Left ventricle myocardium inferior (tissue), 1 donor: ENCODE measurements at places on chromosomes 3 and 15. TPM values are rescaled to one million over a fixed set of nuclear protein-coding genes. Genes with fewer than 3 reads are reported as not detected.

DNA sequence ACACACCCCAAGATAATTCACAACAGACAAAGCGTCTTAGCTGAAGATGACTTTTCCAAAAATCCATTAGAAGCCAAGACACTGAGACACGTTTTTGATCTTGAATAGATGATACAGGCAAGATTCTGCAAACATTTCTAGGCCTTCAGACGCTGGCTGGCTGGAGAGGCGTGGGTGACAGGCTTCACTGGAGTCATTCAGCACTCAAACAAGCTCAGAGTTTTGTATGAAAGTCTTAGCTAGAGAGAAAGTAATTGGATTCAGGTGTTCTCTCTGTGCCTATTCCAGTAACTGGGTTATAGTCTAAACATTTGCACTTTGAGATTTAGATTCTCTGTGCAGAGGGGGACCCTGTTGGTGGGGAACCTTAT, 147.7 kb upstream of the BHLHE40 start:
- peak overlapping the region; percentile 10 for H3K4me3 ChIP-seq
- H3K27ac ChIP-seq: peak overlapping the region; percentile 70
- no peak for DNase-seq
- H3K4me1 ChIP-seq: peaks cover 40% of the 10 kb centered on the region
- no peaks in the 10 kb centered on the region for H3K27me3 ChIP-seq

Gene MCTP2
- 1.0 TPM for total RNA-seq

Gene PRICKLE2
- total RNA-seq: 8.7 TPM

- H3K36me3 ChIP-seq: no peaks in the 10 kb centered on the region
- H3K4me1 ChIP-seq: no peaks in the 10 kb centered on the region
- no peak overlapping the region for H3K27ac ChIP-seq
- no peak for DNase-seq
- no peaks in the 10 kb centered on the region for H3K27me3 ChIP-seq
Observed at GRCh38 chr3:40627095-40627494, 102.3 kb downstream of the ZNF621 start.

- H3K36me3 ChIP-seq: no peaks in the 10 kb centered on the region
- H3K4me1 ChIP-seq: peaks cover 20% of the 10 kb centered on the region
- H3K27me3 ChIP-seq: no peaks in the 10 kb centered on the region
- no peak for DNase-seq
- H3K27ac ChIP-seq: no peak overlapping the region
Observed at GRCh38 chr3:62048577-62048976, 324.8 kb downstream of the FEZF2 start.

DNA sequence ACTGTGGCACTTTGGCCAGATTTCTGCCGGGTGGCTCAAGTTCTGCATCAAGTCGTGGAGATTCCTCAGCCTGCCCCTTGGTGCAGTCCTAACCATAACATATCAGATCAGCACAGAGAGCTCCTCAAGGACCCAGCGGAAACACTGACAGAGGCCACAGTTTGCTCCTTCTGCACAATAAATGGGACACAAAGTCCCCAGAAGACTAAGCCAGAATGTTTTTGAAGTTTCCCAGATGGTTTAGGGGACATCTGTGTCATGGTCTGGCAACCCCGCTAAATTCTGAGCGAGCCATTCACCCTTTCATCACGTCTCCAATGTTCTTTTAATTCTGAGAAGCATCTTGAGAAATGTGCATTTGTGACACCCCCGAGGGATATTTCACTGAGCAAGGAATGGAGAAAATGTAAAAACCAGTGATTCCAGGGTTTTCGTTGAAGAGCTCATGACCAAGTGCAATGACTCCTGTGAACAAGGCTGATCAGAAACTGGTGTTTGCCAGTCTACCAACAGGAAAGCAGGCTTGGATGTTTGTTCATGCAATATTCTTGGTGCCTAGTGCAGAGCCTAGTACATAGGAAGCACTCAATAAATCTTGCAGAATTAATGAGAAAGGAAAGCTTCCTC, 64.8 kb upstream of the LMCD1 start:
- no peak overlapping the region for H3K4me3 ChIP-seq
- no peaks in the 10 kb centered on the region for H3K36me3 ChIP-seq
- peak overlapping the region; percentile 67 for H3K27ac ChIP-seq
- H3K4me1 ChIP-seq: peaks cover 6% of the 10 kb centered on the region
- no peaks in the 10 kb centered on the region for H3K27me3 ChIP-seq

DNA sequence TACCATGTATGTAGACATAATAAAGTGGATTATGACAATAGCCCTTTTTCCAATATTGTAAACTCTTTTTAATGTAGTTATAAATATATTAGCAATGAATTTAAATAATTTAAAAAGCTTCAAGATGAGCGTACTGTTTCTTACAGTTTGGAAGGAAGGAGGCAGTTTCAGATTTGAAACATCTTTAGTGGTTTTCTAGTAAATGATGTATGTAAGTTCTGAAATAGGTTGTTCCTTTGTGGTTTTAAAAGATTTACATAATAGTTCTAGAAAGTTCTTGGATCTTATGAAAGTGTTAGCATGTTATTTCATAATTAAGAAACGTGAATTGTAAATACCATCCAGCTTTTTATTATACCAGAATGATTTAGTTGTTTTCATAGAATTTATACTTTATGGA, 16.0 kb downstream of the DNAJC19 start:
- H3K36me3 ChIP-seq: peaks cover 79% of the 10 kb centered on the region
- no peaks in the 10 kb centered on the region for H3K27me3 ChIP-seq
- H3K4me1 ChIP-seq: peaks cover 30% of the 10 kb centered on the region
- H3K27ac ChIP-seq: no peak overlapping the region

GRCh38 chr3:59502806-59503205, 453.0 kb upstream of the CFAP20DC start:
- no peaks in the 10 kb centered on the region for H3K27me3 ChIP-seq
- no peaks in the 10 kb centered on the region for H3K4me1 ChIP-seq
- no peak overlapping the region for H3K4me3 ChIP-seq
- no peak for DNase-seq

DNA sequence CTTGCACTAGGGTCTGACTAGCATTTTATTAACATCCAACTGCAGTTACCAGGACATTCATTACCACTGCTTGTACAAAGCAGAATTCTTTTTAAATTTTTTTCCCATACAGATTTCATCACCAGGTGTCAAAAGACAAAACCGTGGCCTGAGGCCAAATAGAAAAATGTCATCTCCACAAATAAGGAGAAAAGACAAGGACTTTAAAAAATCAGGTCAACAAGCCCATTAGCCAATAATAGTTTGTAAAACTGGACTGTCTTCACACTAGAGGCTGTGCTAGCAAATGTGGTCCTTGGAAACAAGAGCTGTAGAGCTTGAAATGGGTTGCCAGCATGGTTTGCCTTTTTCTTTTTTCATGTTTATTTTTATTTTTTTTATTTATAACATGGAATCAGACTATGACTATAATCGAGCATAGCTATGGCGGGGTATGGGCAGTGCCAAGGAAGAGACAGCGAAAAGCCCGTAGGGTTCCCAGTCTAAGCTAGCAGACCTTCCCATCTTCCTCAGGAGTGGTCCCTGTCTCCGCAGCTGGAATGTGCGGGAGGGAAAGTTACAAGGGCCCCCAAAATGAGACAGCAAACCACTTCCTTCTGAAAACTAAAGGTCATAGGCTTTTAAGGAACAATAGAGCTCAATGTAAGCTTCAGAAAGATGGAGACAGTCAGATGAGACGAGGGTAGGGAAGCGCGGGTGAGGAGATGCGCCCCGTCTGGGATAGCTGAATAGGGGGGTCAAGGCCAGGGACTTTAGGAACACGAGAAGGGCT, 1.5 kb downstream of the PTPN9 start:
- peaks cover 64% of the 10 kb centered on the region for H3K4me1 ChIP-seq
- no peaks in the 10 kb centered on the region for H3K36me3 ChIP-seq
- DNase-seq: no peak
- H3K4me3 ChIP-seq: peak overlapping the region; percentile 95
- peak overlapping the region; percentile 93 for H3K27ac ChIP-seq

DNA sequence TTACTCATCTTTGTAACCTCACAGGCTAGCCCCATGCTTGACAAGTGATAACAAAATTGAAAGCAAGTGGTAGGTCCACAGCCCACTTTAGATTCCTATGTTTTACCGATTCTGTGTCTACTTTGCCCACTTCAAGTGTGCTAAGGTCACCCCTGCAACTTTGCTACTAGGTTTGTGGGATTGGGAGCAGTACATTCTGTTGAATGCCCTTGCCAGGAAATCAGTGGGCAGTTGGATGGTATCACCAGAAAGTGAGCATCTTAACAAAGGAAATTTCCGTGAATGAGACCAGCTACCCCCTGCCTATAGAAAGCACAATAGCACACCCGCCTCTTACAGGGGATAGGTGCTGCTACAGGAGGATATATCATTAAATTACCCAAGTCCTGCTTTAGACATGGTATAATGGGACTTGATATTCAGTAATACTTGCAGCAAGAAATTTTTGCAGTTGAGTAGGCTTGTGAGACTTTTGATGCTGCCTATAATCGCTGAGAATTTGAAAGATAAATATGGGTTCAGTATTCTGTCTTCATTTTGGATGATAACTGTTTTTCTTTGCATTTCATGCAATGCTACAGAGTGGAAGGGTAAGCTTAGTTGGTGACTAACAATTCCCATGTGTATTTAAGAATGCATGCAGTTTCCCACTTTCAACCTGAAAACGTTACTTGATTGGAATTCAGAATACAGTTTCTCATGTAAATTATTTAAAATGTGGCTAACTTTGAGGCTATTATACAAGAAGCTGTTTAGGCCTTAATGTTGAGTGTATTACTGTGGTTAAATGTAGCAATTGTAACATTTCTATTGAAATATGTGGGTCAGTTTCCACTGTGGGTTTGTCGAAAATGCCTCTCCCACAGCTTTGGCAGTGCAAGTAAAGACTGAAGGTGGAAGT, 9.5 kb downstream of the EBLN2 start:
- H3K4me3 ChIP-seq: no peak overlapping the region
- H3K4me1 ChIP-seq: peaks cover 44% of the 10 kb centered on the region
- peaks cover 4% of the 10 kb centered on the region for H3K36me3 ChIP-seq
- H3K27me3 ChIP-seq: no peaks in the 10 kb centered on the region

Gene P3H2
- total RNA-seq: 0.82 TPM

DNA sequence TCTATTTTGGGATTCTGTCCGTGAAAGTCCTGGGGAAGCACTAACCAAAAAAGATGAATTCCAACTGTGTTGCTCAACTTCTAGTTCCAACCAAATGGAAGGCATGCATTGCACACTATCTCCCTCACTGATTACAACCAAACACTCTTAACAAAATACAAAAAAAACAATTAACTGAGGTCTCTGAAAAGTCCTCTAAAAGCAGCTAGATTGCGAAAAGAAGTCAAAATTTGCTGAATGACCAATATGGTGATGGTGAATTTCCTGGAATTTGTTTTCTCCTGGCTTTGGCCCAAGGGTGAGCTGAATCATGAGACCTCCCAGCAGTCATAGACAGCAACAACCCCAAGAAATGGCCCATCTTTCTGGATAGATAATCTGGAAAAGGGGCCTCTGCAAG, 28.3 kb downstream of the CYP19A1 start:
- H3K4me3 ChIP-seq: no peak overlapping the region
- no peaks in the 10 kb centered on the region for H3K27me3 ChIP-seq
- H3K4me1 ChIP-seq: peaks cover 26% of the 10 kb centered on the region
- H3K36me3 ChIP-seq: no peaks in the 10 kb centered on the region
- DNase-seq: no peak
- peak overlapping the region; percentile 58 for H3K27ac ChIP-seq

- H3K4me1 ChIP-seq: peaks cover 8% of the 10 kb centered on the region
- no peaks in the 10 kb centered on the region for H3K27me3 ChIP-seq
- H3K4me3 ChIP-seq: no peak overlapping the region
- peak; percentile 25 for DNase-seq
- no peaks in the 10 kb centered on the region for H3K36me3 ChIP-seq
Observed at GRCh38 chr15:77557144-77557543, 75.6 kb downstream of the LINGO1 start.

Gene SLC6A20
- not detected for total RNA-seq

- H3K4me3 ChIP-seq: no peak overlapping the region
- H3K27me3 ChIP-seq: no peaks in the 10 kb centered on the region
- H3K4me1 ChIP-seq: no peaks in the 10 kb centered on the region
- no peak for DNase-seq
Observed at GRCh38 chr15:22907161-22907950, 68.9 kb downstream of the NIPA2 start.

- no peak overlapping the region for H3K27ac ChIP-seq
- H3K27me3 ChIP-seq: peaks cover 48% of the 10 kb centered on the region
- no peaks in the 10 kb centered on the region for H3K4me1 ChIP-seq
- DNase-seq: no peak
Observed at GRCh38 chr3:55341502-55342031, 145.5 kb downstream of the WNT5A start.

- no peak for DNase-seq
- H3K27ac ChIP-seq: no peak overlapping the region
- H3K4me3 ChIP-seq: no peak overlapping the region
Observed at GRCh38 chr3:12393894-12394293, 90.4 kb upstream of the TSEN2 start.

- H3K36me3 ChIP-seq: no peaks in the 10 kb centered on the region
- H3K4me1 ChIP-seq: no peaks in the 10 kb centered on the region
- no peak overlapping the region for H3K27ac ChIP-seq
- DNase-seq: no peak
- no peaks in the 10 kb centered on the region for H3K27me3 ChIP-seq
Observed at GRCh38 chr3:153095441-153095840, 66.6 kb upstream of the RAP2B start.

DNA sequence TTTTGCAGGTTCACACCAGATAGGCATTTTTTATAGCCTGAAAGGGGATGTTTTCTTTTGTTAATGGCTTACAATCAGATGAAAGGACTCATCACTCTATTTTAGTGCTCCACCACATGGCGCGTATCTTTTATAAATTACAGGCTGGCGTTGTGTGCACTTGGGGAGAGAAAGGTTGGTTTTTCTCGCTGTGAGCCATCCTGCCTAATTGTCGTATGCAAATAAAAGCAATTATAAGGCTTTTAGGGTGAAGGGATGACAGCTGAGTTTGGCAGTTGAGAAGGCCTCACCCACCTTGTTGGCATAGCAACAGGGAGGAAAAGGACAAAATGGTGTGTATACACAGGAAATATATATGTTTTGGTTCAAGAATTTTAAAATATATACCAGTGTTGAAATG, 268.0 kb downstream of the NR2F2 start:
- DNase-seq: no peak
- no peak overlapping the region for H3K4me3 ChIP-seq
- H3K27ac ChIP-seq: no peak overlapping the region
- H3K4me1 ChIP-seq: no peaks in the 10 kb centered on the region
- H3K36me3 ChIP-seq: no peaks in the 10 kb centered on the region
- H3K27me3 ChIP-seq: peaks cover 44% of the 10 kb centered on the region

Gene TRAT1
- total RNA-seq: not detected

- no peaks in the 10 kb centered on the region for H3K27me3 ChIP-seq
- H3K36me3 ChIP-seq: no peaks in the 10 kb centered on the region
- no peak overlapping the region for H3K27ac ChIP-seq
- DNase-seq: no peak
- peaks cover 61% of the 10 kb centered on the region for H3K4me1 ChIP-seq
- no peak overlapping the region for H3K4me3 ChIP-seq
Observed at GRCh38 chr15:68733666-68734065, 87.0 kb downstream of the ANP32A start.
